ENCODE measurements at places on chromosomes 2 and 18.

GRCh38 chr18:22643731-22644130 lies 226.0 kb upstream of the CTAGE1 start:
- no peak for DNase-seq

- no peak for DNase-seq
Measured at GRCh38 chr2:238233625-238234024, 6.2 kb downstream of the HES6 start.

DNA sequence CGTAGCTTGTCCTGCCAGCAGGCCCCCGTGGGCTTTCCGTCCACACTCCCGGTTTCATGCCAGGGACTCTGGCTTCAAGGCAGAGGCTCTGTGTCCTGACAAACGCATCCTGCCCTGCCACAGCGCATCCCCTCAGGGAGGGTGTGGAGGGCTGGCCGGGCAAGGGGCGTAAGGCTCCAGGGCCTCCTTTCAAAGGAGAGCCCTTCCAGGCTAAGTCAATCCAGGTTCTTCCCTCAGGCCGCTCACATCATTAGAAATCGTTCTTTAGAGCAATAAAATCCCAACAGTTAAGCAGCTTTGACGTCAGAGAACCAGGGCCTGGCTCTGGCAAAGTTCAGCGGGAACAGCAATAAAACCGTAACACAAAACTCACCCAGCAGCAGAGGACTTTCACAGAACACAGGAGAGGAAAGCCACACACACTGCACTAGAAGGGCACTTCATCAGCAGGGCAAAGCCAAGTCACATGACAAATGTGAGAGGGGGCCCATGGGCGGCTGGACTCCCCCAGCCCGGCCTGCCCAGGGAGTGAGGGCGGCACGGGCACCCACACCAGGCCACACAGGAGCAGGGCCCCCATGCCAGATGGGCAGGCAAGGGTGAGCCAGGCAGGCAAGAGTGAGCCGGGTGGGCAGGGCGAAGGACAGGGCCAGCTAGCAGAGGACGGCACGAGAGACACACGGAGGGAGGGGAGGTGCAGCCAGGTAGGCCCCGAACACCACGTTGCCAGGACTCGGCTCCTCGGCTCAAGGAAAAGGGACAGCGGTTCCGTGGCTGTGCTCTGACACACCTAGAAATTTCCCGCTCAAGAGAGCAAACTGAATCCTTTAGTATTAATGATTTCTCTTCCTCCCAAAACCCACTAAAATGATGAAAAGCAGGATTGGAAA lies 52.0 kb downstream of the HDAC4 start:
- DNase-seq = no peak

- no peak for DNase-seq
Measured at GRCh38 chr2:26488463-26489212, 10.7 kb upstream of the OTOF start.

GRCh38 chr18:54255141-54255540 lies 14.2 kb upstream of the POLI start:
- no peak for DNase-seq

GRCh38 chr2:180046776-180047175 lies 39.7 kb upstream of the CWC22 start:
- DNase-seq = no peak

DNA sequence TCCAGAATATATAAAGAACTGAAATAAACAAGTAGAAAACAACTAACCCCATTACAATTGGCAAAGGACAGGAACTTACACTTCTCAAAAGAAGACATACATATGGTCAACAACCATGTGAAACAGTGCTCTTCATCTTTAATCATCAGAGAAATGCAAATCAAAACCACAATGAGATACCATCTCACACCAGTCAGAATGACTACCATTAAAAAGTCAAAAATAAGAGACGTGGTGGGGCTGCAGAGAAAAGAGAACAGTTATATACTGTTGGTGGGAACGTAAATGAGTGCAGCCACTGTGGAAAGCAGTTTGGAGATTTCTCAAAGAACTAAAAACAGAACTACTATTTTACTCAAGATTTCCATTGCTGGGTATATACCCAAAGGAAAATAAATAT lies 1696.3 kb upstream of the TMEFF2 start:
- no peak for DNase-seq

Measured in stimulated activated CD4-positive, alpha-beta T cell treated with anti-CD3 and anti-CD28 coated beads, Interleukin-2, amount 100 ng/mL, for 24 hours (primary cell).